ENCODE measurements at places on chromosomes 6 and 20. TPM values are rescaled to one million over a fixed set of nuclear protein-coding genes. Genes with fewer than 3 reads are reported as not detected.

BPIFB1 gene
- total RNA-seq: not detected

PRRC2A gene
- total RNA-seq: 119 TPM

PDE7B gene
- total RNA-seq: 0.21 TPM

SNX9 gene
- total RNA-seq: 20.8 TPM

PRR18 gene
- not detected for total RNA-seq

ERVFRD-1 gene
- not detected for total RNA-seq

SLC22A3 gene
- total RNA-seq: 2.2 TPM

PAK5 gene
- total RNA-seq: 0.14 TPM

CALHM6 gene
- 2.4 TPM for total RNA-seq

CST7 gene
- not detected for total RNA-seq

LRRC1 gene
- 16.4 TPM for total RNA-seq

TMEM244 gene
- total RNA-seq: not detected

PRND gene
- not detected for total RNA-seq

AKAP12 gene
- total RNA-seq: 7.0 TPM

PMEPA1 gene
- 28.1 TPM for total RNA-seq

GID8 gene
- 45.8 TPM for total RNA-seq

OPN5 gene
- total RNA-seq: not detected

TINAG gene
- not detected for total RNA-seq

RAET1L gene
- total RNA-seq: 27.2 TPM

ADTRP gene
- total RNA-seq: 1.8 TPM

RBBP8NL gene
- total RNA-seq: 4.2 TPM

GPR6 gene
- total RNA-seq: not detected

PI16 gene
- total RNA-seq: not detected

MYCT1 gene
- not detected for total RNA-seq

WFDC5 gene
- 1.2 TPM for total RNA-seq

PANK2 gene
- total RNA-seq: 36.0 TPM

PSORS1C2 gene
- total RNA-seq: 0.33 TPM

CALHM4 gene
- not detected for total RNA-seq

E2F1 gene
- total RNA-seq: 7.1 TPM

FUT9 gene
- total RNA-seq: not detected

SPATA2 gene
- 3.7 TPM for total RNA-seq

SPATS1 gene
- not detected for total RNA-seq

FYN gene
- total RNA-seq: 31.5 TPM

SLC26A8 gene
- total RNA-seq: not detected

KIAA0408 gene
- not detected for total RNA-seq

IL17F gene
- not detected for total RNA-seq

TGIF2 gene
- 11.0 TPM for total RNA-seq

NKAIN2 gene
- total RNA-seq: not detected

MEI4 gene
- not detected for total RNA-seq

SIM1 gene
- total RNA-seq: not detected

B3GALT4 gene
- 8.2 TPM for total RNA-seq

All from airway epithelial cell (primary cell).